Putamen (tissue), 1 donor: ENCODE measurements at places on chromosomes 5 and 9.

- no peak for DNase-seq
Measured at GRCh38 chr9:107491081-107492053, 1.8 kb upstream of the KLF4 start.

- no peak for DNase-seq
Measured at GRCh38 chr9:114836769-114837168, 30.9 kb upstream of the TNFSF15 start.

GRCh38 chr5:80406980-80407734, 707 bp upstream of the ZFYVE16 start:
- DNase-seq = no peak

DNA sequence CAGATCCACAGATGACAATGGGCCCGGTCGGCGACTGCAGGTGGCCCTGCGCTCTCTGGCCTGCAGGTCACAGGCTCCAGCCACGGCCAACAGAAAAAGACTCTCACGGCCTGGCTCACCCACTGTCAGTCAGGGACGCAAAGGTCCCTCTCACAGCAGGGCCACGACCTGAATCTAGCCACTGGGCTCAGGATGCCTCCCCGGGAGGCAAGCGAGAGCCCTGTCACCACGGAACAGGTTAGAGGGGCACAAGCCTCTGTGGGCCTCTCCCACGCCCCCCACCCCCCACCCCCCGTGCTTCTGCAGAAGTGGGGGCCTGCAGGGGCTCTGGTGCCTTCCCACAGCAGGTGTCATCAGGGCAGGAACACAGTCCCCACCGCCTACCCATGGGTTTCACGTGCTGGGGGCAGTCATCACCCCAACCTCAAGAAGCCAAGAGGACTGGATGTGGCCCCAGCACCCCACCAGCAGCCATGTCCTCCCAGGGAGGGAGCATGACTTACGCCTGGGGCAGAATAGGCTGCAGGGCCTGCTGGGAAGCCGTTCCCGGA, 17.3 kb upstream of the EGFL7 start:
- DNase-seq = no peak

DNA sequence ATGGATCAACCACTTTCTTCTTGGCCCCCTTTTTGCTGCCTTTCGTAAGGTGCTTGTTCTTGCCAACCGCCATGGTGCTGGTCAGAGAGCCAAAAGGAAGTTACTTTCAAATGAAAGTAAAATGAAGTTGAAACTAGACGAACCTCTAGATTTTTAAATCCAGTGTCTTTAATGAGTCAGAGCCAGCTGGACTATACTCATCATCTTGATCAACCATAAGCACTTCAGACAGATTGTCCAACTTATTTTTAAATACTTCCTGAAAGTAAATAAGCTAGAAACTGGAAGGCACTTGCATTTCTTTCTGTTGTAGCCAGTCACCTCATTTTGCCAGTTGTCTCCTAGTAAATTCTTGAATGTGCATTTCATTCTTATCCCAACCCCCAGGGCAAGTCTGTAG, 48.9 kb downstream of the JMY start:
- no peak for DNase-seq

GRCh38 chr9:35845824-35846771, 17.1 kb downstream of the TMEM8B start:
- DNase-seq = no peak

DNA sequence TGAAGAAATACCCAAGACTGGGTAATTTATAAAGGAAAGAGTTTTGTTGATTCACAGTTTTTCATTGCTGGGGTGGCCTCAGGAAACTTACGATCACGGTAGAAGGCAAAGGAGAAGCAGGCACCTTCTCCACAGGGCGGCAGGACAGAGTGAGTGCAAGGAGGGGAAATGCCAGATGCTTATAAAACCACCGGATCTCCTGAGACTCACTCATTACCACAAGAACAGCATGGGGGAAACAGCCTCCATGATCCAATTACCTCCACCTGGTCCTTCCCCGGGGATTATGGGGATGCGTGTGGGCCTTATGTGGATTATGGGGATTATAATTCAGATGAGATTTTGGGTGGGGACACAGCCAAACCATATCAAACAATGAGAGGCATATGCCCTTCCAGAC, 18.5 kb upstream of the RORB start:
- no peak for DNase-seq

- DNase-seq = no peak
Measured at GRCh38 chr5:132491368-132492364, 1.1 kb upstream of the IRF1 start.

GRCh38 chr9:129209580-129209979, 31.5 kb upstream of the IER5L start:
- DNase-seq = no peak

DNA sequence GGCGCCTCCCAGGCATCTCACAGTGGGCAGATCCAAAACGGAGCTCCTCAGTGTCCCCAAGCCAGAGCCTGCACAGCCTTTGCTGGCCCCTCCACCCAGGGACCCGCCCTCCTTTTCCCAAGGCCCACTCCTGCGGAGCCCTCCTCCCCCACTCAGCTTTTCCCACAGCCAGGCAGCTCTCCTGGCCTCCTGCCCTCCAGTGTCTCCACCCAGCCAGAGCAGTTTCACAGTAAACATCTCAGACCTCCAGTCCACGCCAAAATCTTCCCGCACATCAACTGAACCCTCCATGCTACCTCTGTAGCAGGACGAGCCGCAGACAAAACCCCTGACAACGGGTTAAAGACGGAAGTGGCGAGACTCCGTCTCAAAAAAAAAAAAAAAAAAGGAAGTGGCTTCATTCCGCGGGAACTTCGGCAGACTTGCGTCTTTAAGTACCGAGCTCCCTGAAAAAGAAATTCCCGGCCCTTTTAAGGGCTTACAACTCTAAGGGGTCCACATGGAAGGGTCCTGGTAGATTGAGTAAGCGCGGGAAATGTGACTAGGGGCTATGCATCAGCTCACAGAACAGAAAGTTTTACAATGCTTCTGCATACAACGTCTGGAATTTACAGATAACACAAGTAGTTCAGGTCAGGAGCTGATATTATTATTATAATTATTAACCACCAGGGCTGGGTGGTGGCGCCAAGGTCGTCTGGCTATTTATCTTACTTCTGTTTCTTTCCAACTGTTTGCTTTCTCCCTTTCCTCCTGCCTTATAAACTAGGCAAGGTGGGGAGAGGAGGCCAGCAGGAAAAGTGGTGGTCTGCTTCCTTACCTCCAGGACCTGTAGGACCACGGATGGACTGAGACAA, 11.4 kb upstream of the GRIN1 start:
- no peak for DNase-seq

- DNase-seq = no peak
Measured at GRCh38 chr9:110891760-110892159, 146.5 kb downstream of the LPAR1 start.

DNA sequence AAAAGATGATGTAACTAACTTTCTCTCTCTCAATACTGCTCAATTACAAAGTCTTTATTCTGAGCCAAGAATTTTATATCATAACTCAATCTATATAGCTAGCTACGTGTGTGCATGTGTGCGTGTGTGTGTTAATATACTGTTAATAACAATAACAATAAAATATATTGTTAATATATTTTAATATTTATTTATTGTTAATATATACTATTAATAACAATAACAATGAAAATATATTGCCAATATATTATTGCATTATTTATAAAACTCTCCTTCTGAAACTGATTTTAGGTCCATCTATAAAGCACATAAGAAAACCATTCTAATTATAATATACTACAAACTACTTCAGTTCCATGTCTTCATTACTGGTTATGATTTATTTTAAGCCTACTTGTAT, 60.6 kb downstream of the RASEF start:
- no peak for DNase-seq

- DNase-seq = no peak
Measured at GRCh38 chr5:33409435-33410170, 31.2 kb upstream of the TARS1 start.

- no peak for DNase-seq
Measured at GRCh38 chr9:27880635-27881034, 307.4 kb upstream of the C9orf72 start.

DNA sequence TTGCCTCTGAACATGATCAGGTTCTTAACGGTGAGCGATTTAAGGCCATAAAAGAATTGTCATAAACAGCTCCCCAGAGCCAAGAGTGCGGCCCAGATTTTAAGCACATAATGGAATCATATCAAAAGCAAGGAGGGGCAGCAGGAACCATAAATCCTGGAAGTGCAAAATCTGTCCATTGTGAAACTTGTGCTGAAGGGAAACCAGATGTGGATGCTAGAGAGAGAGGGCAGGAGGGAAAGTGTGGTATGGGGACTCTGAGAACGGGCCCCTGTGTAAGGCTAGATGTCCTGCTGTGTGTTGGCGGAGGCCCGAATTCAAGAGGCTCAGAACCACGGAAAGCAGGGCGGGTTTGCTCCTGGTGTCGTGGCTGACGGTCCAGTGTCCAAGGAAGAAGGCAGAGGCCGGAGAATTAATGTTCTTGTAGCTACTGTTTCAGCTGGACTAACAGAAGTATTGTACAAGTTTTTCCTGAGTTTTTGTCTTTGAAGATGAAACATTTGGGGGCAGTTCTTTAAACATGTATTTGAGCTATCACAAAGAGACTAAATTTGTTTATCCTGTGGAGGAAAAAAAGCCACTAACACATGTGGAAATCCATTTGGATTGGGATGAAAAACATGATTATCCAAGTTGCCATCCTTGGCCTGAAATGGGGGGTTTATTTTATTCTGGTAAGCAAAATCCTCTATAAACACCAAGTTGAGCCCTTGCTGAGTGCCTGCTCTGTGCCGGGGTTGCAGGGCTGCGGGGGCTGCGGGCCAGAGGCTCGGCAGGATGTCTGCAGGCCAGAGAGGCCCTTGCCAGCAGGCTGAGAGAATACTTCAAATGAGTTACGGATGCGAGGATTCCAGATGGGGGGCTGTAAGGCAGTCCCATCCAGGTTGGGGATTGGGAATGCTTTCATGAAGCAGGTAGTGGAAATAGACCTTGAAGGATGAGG, 9.2 kb upstream of the CXCL14 start:
- DNase-seq = no peak

DNA sequence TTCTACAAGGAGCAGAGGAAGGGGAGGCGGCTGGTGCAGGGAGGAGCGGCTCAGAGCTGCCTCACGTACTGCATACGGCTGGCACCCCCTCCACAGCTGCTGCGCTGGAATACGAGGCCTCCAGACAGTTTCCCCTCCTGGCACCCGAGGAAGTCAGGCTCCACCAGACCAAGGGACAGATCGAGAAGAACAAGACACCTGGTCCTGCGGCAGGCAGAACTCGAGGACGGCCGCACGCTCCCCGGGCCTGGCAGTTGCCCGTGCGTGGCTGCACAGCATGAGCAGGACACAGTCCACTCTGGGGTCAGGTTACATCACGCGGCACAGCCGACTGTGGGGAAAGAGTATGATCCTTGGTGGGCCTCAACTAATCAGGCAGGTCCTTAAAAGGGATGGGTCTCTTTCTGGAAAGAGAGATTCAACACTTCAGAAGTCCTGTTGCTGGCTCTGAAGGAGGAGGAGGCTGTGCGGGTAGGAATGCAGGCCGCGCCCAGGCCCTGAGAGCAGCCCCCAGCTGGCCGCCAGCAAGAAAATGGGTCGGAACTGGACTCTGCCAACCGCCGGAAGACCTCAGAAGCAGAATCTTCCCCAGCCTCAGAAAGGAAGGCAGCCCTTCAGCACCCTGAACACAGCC, 11.6 kb downstream of the UBAC1 start:
- DNase-seq = no peak

GRCh38 chr5:40172721-40173120, 507.0 kb upstream of the PTGER4 start:
- DNase-seq = no peak

GRCh38 chr5:556909-557441, 32.7 kb upstream of the SLC9A3 start:
- DNase-seq = no peak

DNA sequence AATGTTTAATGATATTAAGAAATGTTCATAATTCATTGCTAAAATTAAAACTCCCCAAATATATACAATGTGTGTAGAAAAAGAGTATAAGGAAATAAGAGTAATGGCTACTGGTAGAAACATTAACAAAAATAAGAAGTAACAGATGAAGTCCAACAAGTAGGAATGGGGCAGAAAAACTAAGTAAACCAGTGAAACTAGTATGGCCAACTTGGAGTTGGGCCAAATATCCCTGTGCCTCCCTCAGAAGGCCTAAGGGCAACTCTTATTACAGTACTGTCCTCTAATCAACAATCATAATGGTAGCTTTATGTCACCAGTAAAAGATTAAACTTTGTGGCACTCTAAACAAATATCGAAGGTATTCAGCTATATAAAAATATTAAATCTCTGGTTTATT, 93.5 kb downstream of the SSBP2 start:
- DNase-seq = no peak

- DNase-seq = no peak
Measured at GRCh38 chr9:121484651-121485446, 14.8 kb downstream of the GGTA1 start.

DNA sequence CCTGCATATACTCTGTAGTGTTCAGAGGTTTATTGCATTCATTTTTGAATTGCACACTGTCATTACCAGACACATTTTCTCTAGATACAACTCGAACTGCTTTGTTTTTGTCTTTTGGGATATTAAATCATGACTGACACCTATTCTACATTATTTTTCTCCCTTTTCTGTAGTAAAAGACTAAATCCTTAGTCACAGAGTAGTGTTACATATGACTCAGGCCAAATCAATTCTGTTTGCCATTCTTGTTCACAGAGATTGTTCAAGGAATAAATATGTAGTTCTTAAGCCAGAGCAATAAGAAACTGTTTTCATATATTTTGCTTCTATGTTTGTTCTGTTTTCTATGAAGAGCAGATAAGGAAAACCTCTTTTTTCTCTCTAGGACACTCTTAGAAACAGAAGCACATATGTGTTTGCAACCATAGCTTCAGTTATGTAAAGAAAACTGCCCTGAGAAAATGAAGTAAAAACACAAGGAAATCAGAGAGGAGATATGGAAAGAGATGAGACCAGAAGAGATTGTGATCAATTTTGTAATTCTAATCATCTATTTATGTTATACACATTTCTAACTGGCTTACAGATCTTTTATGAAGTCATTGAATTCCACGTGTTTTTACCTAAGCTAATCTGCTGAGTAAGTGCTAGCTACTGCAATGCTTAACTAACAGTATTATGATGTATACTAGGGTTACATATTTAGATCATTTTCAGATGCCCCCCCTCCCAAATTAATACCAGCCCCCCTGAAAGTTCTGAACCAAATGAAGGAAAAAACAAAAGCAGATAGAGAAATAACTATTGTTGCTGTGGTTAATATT, 1995.6 kb upstream of the CDH6 start:
- no peak for DNase-seq

- no peak for DNase-seq
Measured at GRCh38 chr9:120750421-120750820, 36.2 kb upstream of the MEGF9 start.
